ENCODE measurements at places on chromosomes 5 and 9.

DNA sequence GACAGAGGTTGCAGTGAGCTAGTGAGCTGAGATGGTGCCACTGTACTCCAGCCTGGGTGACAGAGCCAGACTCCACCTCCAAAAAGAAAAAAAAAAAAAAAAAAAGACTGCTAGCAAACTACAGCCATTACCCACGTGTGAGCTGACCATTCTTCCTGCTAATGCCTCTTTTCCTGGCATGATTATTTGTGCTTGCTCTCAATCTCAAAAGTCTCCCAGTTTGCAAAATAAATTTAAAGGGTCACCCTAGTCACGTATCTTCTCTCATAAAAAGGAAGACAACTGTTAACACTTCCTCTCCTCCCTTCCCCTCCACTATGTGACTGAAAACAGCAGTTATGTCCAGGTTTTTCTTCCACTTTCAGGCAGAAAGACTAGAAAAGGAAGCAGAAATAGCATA, 37.2 kb downstream of the TRIM36 start:
- no peak for DNase-seq

GRCh38 chr5:50715001-50715400, 48.6 kb downstream of the PARP8 start:
- DNase-seq: no peak

DNA sequence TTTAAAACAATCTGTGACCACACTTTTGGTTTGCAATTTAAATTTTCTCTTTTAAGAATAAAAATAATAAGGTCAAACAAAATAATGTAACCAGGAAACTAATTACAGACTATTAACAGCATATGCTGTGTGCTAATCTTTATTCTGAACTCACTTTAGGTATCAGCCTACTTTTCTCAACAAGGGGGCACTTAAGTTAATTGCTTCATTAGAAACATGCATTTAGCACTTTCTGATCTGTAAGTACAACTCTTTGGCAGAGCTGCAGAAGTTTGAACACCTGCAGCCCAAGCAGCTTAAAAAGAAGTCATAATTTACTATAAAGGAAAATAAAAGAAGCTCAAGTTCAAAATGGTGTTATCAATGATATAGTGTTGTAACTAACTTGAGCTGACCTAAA, 21.7 kb downstream of the XRCC4 start:
- no peak for DNase-seq

DNA sequence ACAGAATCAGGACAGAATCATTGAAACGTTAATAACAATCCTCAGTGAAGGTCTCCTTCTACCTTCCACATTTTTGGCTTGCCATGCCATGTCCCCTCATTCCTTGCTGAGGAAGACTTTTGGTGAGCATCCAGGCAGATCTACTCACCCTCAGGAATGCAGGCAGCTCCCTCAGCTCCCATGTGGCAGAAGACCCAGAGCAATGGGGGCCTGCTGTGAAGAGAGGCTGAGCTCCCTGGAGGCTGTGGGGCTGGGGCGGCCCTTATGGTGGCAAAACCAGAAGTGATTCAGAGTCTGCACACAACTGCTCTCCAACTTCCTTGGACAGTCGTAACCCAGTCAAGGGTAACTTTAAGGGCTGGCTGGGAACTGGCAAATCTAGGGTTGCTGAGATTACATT, 247.2 kb upstream of the EFNA5 start:
- no peak for DNase-seq

All from type B pancreatic cell (in vitro differentiated cells).